Endodermal cell (in vitro differentiated cells): ENCODE measurements at places on chromosomes 5 and 9. TPM values are rescaled to one million over a fixed set of nuclear protein-coding genes. Genes with fewer than 3 reads are reported as not detected.

OR13F1 gene
- total RNA-seq: not detected in 3 replicates

SARDH gene
- total RNA-seq: 11.2 to 11.5 TPM (median 11.3 TPM) in 3 replicates

AIF1L gene
- total RNA-seq: 76.0 to 101 TPM (median 93.4 TPM) in 3 replicates

- DNase-seq: no peak
- H3K36me3 ChIP-seq: peaks cover 4% of the 10 kb centered on the region
- no peaks in the 10 kb centered on the region for H3K27me3 ChIP-seq
- H3K27ac ChIP-seq: no peak overlapping the region
Observed at GRCh38 chr5:142334538-142334937, 9.7 kb upstream of the SPRY4 start.

DNA sequence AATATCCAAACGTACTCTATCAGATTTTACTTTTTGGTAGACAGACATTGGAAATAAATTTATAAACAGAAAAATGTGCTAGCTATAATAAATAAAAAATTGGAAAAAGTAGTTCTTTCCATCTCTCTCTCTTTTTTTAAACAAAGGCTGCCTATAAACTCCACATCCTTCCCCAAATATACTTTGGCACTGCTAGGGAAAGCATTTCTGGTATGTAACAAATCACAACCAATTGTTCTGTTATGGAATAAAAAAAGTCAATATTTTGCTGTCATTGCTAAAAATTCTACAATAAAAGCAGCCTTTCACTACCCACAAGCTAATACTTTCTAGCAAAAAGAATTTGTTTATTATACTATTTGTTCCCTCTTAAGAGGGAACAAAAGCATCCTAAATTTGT lies 169.2 kb upstream of the TARS1 start:
- no peak for DNase-seq
- peaks cover 4% of the 10 kb centered on the region for H3K4me1 ChIP-seq
- no peaks in the 10 kb centered on the region for H3K27me3 ChIP-seq
- no peaks in the 10 kb centered on the region for H3K36me3 ChIP-seq

GRCh38 chr9:24765025-24765756 lies 219.5 kb upstream of the IZUMO3 start:
- no peak overlapping the region for H3K4me3 ChIP-seq
- H3K27me3 ChIP-seq: no peaks in the 10 kb centered on the region
- H3K4me1 ChIP-seq: no peaks in the 10 kb centered on the region
- H3K36me3 ChIP-seq: no peaks in the 10 kb centered on the region
- no peak overlapping the region for H3K27ac ChIP-seq
